ENCODE measurements at places on chromosomes 13 and 19. TPM values are rescaled to one million over a fixed set of nuclear protein-coding genes. Genes with fewer than 3 reads are reported as not detected.
A peak's percentile ranks its signal among the peaks of the same experiment; 100 is the strongest.

GRCh38 chr13:73304442-73304841 lies 245.6 kb downstream of the KLF5 start:
- no peak for DNase-seq

GRCh38 chr13:30991922-30992321 lies 59.5 kb downstream of the TEX26 start:
- no peak for DNase-seq

DNA sequence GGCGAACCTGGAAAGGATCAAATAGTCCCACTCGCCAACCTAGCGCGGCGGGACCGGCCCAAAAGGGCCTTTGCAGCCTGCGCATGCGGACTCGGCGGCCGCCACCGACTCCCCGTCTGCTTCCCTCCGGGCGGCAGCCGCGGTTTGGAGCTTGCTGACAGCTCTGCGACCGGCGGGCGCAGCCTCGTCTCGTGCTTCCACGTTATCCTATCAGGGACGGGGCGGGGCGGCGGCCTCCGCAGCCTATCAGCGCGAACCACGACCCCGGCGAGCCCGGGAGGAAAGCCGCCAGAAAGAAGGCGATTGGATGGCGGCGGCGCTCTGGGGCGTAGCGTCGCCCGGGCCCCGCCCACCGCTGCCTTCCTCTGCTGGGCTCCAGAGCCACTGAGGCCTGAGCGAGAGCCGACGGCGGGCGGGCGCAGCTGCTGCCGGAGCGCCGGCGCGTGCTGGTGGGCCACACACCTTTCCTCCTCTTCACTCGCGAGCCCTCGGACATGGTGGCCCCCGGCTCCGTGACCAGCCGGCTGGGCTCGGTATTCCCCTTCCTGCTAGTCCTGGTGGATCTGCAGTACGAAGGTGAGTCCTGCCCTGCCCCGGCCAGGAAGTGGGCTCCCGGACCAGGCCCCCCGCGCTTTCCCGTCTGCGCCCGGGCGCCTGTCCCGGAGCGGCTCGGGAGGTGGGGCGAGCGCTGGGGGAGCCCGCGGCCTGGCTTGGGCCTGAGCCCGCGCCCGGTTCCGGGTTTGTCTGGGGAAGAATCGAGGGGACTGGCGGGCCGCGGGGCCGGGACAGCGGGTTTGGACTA lies at the start of gene DNAJC3:
Gene DNAJC3 (plus strand): TSS at position 378 of the 802 bp plus-strand sequence. CDS start 117 bp downstream, at position 495.
- peak; percentile 99 for DNase-seq

DNA sequence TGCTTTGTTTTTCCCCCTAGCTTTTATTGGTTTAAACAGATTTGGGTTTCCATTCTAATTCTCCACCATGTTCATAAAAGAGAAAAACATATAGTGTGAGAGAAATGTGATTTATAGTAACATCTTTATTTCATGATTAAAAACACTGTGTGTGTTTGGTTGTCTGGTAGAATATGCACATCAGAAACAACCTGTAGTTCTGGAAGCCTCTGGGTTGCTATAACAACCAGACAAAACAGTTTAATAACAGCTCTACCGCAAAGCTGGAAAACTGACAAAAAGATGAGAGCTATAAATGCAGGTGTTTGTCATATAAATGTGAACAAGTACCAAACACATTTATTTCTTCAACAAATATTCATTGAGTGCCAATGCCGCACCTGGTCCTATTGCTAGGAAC lies 9.8 kb downstream of the KBTBD6 start:
- no peak for DNase-seq

GRCh38 chr13:33352041-33352440 lies 66.5 kb upstream of the STARD13 start:
- DNase-seq: no peak

- DNase-seq: peak; percentile 61
Measured at GRCh38 chr19:2315818-2316353, 7.9 kb upstream of the LINGO3 start.

GRCh38 chr13:33642374-33643065 lies 175.4 kb upstream of the RFC3 start:
- DNase-seq: peak; percentile 75

GRCh38 chr19:15378534-15379082 lies 979 bp downstream of the AKAP8 start:
- DNase-seq: peak; percentile 58

GRCh38 chr19:32104850-32105235 lies 240.6 kb upstream of the ZNF507 start:
- peak; percentile 11 for DNase-seq

DNA sequence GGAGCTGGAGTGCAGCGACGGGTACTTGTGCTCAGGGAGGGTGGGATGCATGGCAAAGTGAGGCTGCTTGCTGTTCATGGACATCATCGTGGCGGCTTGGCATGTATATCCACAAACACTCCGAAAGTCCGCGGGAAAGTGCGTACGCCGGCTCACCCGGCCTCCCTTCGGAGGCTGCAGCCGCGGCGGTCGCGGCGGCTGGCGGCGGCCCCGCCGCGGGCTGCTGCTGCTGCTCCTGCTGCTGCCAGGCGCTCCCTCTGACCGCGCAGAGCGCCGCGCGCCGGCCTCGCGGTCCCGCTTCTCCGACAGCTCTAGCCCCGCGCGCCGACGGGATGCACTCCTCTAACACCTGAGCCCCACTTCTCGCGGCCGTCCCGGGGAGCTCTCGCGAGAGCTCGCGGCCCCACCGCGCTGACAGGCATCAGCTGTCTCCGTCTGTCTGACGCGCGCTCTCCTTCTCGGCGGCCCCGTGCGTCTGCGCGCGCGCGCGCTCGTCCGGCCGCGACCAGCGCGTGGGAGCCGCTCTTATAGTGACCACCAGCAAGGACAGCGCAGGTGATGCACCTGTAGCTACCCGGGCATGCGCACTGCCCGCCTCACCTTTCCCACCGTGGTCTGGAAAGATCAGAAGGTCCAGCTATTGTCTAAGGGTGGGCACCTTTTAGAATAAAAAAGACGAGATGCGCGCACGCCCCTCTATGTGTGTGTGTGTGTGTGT lies at the start of gene POU4F1:
Gene POU4F1 (minus strand): TSS at position 313 of the 718 bp plus-strand sequence. CDS start 226 bp downstream, at position 87.
- peak; percentile 64 for DNase-seq

DNA sequence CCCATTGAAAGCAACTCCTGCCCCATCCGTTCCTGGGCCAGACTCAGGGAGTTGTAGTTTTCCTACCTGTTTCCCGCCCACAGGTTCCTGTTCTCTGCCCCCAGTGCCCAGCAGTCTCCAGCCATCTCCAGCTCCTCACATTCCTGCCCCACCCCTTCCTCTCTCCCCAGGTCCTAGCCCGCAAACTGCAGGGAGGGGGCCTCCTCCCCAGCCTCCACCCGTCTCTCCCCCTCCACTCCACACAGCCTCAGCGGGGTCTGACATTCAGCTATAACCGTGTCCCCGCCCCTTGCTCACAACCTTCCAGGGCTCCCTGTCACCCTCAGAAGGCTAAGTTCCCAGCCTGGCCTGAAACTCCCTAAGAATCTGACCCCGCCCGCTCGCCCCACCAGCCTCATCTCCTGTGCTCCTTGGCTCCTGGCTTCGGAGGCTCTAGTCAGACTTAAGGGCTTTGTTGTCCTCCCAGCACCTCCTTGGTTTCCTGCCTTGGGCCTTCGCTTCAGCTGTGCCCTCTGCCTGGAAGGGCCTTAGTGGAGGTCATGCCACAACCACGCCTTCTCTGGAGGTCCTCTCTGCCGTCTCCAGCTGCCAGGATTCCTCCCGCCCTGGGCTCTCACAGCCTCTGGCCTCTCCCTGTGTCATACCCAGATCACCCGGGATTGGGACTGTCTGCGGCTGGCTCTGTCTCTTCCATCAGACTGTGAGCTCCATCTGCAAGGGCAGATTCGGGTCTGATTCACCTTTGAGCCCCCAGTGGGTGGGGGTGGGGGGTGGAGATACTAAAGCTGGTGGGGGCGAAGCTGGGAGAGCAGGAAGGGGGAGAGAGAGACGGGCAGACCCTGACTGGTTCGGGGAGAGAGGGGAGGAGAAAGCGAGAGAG lies 5.1 kb upstream of the SPACA6 start:
- DNase-seq: peak; percentile 71

- DNase-seq: no peak
Measured at GRCh38 chr19:6272913-6273600, 6.7 kb downstream of the MLLT1 start.

DNA sequence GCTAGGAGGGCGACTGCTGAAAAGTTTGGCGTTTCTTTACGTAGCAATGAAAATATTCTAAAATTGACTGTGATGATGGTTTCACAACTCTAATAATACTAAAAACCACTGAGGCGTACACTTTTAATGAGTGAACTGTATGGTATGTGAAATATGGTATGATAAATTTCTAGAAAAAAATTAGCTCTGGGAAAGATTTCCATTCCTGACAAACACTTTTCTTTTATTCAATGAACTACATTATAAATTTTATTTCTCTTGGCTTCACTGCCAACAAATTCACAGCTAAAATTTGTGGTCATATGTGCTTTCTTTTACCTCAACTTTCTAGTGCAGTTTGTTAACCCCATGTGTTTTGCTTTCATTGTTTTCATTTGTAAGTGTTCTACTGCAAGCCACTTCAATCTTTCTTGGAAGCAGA lies 11.1 kb downstream of the ZC3H13 start:
- DNase-seq: no peak

DNA sequence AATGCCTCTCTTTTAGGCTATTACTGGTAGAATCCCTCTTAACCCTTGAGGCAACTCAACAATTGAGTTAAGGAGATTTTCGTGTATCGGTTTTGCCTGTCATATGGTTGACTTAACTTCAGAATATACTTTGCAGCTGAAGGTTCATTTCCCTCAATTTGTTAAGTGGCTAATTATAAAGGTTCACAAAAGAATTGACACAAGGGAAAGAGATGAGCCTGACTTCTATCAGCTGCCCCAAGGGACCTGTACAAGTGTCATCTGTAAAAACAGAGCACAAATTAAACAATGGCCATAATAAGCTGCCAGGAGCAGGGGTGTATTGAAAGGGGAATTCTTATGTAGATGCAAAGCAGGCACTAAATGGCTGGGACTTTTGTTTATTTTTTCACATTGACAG lies 334.8 kb upstream of the OBI1 start:
- no peak for DNase-seq

DNA sequence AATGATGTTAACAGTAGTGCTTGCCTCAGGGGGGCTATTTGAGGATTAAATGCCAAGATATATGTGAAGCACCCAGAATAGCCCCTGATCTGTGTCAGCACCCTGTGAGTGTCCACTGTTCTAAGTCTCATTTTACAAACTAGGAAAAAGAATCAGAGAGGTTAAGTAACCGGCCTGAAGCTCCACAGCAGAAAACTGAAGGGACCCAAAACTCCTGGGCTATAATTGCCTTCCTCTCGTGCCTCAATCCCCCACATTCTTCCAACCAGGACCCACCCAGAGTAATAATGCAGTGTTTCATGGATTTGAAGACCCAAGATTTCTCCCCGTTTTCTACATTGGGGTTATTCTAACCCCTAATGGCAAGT lies 2.3 kb downstream of the PVR start:
- no peak for DNase-seq

- DNase-seq: peak; percentile 66
Measured at GRCh38 chr19:18650468-18651041, 13.7 kb downstream of the KLHL26 start.

DNA sequence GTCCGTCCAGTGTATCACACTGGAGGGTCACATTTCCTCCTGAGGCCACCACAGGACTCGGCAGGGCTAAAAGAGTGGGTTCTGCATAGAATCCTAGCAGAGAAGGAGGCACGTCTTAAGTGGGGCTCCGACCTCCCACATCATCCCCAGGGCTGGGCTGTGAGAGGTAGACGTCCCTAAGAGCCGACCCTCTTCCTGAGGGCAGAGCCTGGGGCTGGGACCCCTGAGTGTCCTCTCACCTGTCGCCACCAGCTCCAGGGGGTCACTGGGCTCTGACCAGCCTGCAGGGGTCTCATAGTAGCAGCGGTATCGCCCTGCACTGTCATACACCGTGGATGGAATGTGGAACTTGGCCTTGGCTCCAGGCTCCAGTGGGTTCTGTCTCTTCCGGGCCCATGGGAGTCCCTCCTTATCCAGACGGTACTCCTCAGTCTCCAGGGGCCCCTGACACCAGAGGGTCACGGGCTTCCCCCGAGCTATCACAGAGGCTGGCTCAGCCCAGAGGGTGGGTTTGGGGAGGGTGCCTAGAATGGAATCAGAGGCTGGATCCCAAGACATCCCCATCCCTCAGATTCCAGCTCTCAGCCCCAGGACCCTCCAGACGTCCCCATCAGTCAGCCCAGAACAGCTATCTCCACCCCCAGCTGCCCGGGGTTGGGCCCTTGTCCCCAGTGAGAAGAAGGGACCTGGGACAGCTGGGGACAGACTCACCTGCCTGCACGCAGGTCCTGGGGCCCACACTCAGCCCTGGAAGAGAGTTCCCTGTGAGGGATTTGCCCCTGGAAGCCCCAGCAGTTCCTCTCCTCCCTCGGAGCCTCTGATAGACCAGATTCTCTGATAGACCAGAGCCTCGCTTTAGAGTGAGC lies 590 bp downstream of the LILRB5 start:
- no peak for DNase-seq

- DNase-seq: no peak
Measured at GRCh38 chr13:74687442-74688182, 553.4 kb upstream of the KLF12 start.

- peak; percentile 91 for DNase-seq
Measured at GRCh38 chr13:60165391-60166099, 1.8 kb upstream of the DIAPH3 start.

GRCh38 chr13:37613236-37613635 lies 14.7 kb upstream of the POSTN start:
- DNase-seq: no peak

DNA sequence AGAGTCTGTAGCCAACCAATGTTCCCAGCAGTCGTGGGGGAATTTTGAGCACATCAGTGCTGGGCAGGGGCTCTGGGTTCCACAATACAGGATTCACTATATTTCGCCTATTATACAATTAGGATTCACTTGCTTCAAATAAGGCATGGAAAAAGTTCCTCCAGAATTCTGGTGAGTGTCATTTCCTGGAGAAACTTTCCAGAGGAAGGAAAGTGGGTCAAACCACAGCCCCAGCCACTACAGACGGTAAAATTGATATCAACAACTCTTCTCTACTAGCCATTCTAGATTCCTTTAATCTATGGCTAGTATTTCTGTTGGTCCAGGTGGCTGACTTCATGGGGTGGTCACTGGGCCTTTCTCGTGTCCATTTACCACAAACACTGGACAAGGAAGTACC lies 10.5 kb downstream of the MYCBP2 start:
- DNase-seq: no peak

DNA sequence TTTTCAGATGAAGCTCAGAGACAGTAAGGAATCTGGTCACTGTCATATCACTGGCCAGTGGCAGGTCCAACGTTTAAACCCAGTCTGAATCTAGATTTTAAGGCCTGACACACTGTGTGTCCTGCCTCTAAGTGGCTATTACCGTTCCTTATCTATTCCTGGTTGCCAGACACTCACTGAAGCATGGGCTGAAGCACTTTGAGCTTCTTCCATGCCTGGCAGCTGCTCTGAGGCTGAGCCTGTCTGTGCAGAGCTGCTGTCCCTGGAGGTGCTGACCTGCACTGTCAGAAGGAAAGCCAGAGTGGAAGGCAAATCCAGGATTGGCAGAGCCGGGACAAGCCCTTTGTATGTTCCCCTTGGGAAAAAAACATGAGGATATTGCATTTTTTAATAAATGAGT lies 109.2 kb upstream of the SLC7A1 start:
- no peak for DNase-seq

Gene SGCG
- polyA plus RNA-seq: 0.41 TPM

Gene BEST2
- not detected for polyA plus RNA-seq

Gene KIR3DL1
- 0.18 TPM for polyA plus RNA-seq

Gene USE1
- polyA plus RNA-seq: 60.1 TPM

Gene ZNF439
- polyA plus RNA-seq: 2.5 TPM

Gene TJP3
- polyA plus RNA-seq: 57.8 TPM

Gene FXYD7
- 0.31 TPM for polyA plus RNA-seq

Gene TPTE2
- not detected for polyA plus RNA-seq

Gene ZNF443
- polyA plus RNA-seq: 2.6 TPM

Gene KLF1
- polyA plus RNA-seq: 0.61 TPM

Gene KCTD15
- 29.0 TPM for polyA plus RNA-seq

Gene ZNF790
- polyA plus RNA-seq: 2.0 TPM

Gene CHST8
- polyA plus RNA-seq: 0.67 TPM
